Activated CD4-positive, alpha-beta T cell treated with anti-CD3 and anti-CD28 coated beads, Interleukin-2, amount 50 U/mL, for 1 hour (primary cell): ENCODE measurements at places on chromosomes 11 and 22.

GRCh38 chr11:111941963-111942362 is 4.8 kb downstream of the DIXDC1 start:
- no peak for DNase-seq

GRCh38 chr11:96335388-96335787 is 7.6 kb downstream of the MAML2 start:
- DNase-seq: no peak

DNA sequence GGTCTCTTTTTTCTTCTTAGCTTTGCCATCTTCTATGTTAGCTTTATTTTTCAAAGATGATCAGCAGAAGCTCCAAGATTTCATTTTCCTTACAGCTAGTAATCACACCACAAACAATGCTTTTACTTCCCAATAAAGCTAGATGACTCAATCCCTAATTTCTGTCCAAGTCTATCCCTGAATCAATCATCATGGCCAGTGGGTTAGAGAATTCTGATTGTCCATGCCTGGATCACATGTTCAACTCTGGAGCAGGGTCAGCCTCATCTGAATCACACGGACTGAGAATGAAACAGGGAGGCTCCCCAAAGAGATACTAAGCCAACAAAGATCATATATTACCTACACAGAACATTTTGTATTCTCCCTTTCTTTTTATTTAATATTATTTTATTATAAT is 79.6 kb downstream of the BBOX1 start:
- no peak for DNase-seq

GRCh38 chr22:46542011-46542985 is 4.9 kb upstream of the CELSR1 start:
- peak; percentile 70 for DNase-seq

GRCh38 chr11:75434051-75434450 is 1.0 kb upstream of the KLHL35 start:
- no peak for DNase-seq

DNA sequence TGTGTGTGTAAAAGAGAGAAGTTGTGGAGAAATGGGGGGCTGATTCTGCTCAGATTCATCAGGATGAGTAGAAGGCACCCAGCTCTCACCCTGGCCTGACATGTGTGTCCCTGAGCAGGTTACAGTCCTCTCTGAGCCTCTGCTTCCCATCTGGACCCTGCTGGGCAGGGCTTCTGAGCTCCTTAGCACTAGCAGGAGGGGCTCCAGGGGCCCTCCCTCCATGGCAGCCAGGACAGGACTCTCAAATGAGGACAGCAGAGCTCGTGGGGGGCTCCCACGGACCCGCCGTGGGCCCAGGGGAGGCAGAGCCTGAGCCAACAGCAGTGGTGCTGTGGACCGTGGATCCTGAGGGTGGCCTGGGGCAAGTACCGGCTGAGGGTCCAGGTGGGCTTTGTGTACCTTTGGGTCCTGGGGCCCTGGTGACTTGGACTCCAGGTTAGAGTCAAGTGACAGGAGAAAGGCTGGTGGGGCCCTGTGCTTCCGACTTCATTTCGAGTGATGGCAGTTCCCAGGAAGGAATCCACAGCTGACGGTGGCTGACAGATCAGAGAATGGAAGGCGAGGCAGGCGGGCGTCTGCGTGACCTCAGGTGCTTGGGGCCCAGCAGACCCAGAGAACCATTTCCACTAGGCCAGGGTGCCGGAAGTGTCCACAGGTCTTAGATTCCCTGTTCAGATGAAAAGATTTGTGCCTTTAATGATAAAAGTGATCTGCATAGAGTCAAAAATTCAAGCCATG is 21.9 kb downstream of the NEAT1 start:
- DNase-seq: no peak

DNA sequence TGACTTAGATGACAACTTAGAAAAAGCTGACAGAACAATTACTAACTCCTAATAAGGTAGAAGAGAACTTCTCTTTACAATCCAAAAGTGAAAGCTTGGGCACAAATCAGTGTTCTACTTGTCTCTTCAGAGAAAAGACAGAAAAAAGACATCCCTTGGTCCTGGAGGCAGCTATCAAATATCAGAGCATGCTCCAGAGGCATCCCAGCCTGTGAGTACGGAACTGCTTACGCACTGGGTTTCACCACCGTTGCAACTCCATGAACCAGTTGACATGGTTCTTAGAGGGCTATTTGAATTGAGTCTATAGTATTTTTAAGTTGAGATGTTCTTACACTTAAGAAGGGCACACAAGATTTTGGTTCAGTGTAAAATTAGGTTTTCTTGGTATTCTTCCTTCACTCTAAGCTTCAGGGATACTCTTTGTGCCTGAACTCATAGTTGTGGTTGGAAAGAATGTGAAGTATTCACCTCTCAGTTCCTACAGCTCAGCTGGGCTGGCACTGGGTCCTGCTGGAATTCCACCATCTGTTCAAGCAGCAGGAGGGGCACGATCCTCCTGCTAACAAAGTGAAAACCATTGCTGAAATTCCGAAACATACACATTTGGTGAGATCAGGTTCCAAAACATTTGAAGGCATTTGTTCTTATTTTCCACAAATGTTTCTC is 6.3 kb downstream of the AKIP1 start:
- DNase-seq: no peak

DNA sequence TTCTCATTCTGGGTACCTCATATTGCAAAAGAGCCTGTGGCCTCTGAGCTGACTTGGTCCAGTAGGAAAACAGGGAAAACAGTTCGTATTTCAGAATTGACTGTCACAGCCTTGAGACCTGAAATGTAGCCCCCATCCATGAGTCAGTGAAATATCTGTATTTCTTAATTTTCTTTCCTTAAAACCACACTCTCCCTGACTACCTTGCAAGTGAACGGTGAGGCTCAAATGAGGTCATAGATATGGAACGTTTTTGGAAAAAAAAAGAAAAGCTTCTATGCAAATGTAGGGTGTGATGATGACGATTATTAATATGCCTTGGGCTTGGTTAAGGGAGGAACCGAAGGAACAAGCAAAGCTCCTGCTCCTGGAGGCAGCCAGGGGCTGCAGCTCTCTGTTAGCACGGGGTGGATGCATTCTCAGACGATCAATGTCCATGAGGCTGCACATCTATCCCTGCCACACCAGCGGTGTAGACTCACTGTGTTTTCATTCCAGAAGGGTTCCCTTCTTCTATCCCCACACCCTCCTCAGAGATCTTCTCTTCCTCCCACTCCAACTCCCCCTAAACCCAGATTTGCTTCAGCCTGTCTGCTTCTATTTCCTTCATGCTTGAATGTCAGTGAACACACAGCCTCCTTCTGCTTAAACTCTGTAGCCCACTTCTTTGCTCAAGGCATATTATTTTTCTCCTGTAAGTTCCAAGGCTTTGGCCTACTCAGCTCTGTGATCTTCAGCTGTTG is 29.2 kb upstream of the SCN3B start:
- DNase-seq: no peak

GRCh38 chr11:85643191-85643614 is 4.6 kb upstream of the TMEM126A start:
- no peak for DNase-seq

DNA sequence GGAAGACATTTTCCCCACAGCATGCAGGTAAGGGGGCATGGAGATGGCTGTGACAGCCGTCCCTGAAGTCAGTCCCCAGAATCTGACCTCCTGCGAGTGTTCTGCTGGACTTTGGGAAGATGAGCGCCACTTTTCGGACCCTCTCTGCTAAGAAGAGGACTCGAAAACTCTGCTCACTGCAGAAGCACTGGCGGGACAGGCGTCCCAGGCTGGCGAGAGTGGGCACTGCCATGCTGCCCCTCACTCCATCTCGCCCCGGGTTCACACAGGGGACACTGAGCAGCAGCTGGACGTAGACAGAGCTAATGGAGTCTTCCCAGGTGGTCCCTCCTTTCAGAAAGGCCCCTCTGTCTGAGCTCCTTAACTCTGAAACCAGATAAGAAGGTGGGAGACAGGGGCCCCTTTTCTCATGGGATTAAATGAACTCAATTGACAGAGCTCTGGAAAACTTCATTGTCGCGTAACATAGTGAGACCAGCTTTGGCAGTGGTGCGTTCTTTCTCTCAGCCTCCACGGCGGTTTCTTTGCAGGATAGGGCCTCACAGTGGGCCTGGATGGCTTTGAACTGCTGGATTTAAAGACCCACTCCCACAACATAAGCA is 4.8 kb downstream of the ADAMTS8 start:
- DNase-seq: no peak

GRCh38 chr11:71976551-71976950 is 22.2 kb upstream of the IL18BP start:
- no peak for DNase-seq

DNA sequence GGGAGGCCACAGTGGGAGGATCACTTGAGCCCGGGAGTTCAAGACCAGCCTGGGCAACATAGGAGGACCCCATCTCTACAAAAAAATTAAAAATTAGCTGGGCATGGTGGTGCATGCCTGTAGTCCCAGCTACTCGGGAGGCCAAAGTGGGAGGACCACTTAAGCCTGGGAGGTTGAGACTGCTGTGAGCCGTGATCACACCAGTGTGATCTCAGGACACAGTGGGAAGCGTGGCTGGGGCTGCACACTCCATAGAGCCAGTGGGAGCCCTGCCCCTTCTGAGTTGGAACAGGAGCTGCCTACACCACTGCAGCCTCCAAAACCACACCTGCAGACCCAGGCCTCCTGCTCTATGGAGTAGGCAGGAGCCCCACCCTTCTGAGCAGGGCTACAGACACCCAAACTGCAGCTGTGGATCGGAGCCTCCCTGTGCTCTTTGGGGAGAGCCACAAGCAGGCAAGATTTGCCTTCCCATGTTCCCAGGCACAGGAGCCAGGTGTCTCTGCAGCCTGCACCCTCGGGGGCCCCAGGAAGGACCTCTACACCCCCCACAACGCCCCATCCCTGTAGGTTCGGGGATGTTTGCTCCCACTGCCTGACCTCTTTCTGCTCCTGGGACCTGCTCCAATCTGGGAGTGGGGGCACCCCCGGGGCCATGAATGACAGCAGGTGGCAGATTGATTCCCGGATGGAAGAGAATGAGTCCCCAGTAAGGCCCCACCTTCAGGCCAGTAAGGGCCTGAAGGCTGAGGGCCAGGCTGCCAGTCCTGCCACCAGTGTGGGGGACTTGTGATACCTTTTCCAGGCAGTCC is 245.4 kb downstream of the BUD13 start:
- DNase-seq: no peak

DNA sequence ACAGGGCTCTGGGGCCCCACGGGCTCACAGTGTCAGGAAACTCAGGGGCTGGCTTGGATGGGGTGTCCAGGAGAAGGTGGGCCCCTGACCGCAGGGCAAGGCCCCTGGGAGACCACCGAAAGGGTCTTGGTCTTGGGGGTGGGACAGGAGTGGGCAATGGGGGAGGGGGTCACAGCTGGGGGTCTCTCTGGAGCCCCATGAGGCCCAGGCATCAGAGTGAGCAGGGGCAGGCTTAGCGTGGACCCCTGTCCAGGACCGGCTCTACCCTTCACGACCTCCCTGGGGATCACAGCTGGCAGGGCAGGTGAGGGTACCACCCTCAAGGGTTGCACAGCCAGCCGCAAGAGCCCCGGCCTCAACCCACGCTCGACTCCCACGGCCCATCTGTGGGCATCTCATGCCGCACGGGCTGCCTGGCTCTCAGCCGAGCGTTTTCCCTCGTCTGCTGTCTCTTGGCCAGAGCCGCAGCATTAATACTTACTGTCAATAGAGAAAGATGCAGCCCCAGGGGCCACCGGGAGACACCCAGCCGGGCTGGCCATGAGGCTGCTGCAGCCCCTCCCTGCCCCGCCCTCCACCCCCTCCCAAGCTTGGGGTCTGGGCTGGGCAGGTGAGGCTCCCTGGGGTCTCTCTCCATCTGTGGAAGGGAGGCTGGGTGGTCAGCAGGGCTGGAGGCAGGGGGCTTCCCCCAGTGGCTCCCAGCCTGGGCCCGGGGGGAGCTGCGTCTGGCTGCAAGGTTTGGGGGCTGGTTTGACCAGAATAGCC is 662 bp downstream of the MUC5B start:
- DNase-seq: no peak

DNA sequence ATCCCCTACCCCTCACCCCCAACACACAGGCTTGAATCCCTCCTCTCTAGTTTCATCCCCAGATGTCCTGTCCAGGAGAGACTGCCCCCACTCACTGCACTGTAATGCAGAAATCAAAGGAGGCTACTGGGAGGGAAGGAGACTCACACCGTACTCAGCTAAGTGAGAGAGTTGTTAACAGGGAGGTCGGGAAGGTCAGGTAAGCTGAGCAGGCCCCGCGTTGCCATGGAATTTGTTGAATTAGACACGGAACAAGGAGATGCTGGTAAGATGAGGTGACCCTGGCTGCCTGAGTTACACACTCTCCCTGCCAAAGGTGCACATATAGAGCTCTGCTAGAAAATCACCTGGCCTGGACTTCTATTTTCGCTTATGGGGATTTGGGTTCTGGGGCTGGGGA is 197.9 kb downstream of the NXPE2 start:
- no peak for DNase-seq

- DNase-seq: no peak
These were observed 47.0 kb upstream of the ADORA2A start for GRCh38 chr22:24380220-24380904.

- DNase-seq: no peak
These were observed 186.8 kb downstream of the SOX6 start for GRCh38 chr11:16169541-16169940.

- DNase-seq: no peak
These were observed 17.6 kb downstream of the SLC22A12 start for GRCh38 chr11:64608636-64609035.

- DNase-seq: no peak
These were observed 941.3 kb downstream of the OPCML start for GRCh38 chr11:132590986-132591385.

- DNase-seq: peak; percentile 41
These were observed 15.3 kb upstream of the CDC42BPG start for GRCh38 chr11:64859542-64860414.

- no peak for DNase-seq
These were observed 247.6 kb upstream of the TBCEL start for GRCh38 chr11:120775986-120776951.

GRCh38 chr22:49855251-49855911 is 1.7 kb downstream of the ZBED4 start:
- no peak for DNase-seq

GRCh38 chr22:44279069-44279360 is 33.7 kb downstream of the SHISAL1 start:
- DNase-seq: no peak

- no peak for DNase-seq
These were observed 14.5 kb downstream of the MAML2 start for GRCh38 chr11:96328395-96329010.

GRCh38 chr11:21446939-21447590 is 745.8 kb upstream of the ANO5 start:
- no peak for DNase-seq

DNA sequence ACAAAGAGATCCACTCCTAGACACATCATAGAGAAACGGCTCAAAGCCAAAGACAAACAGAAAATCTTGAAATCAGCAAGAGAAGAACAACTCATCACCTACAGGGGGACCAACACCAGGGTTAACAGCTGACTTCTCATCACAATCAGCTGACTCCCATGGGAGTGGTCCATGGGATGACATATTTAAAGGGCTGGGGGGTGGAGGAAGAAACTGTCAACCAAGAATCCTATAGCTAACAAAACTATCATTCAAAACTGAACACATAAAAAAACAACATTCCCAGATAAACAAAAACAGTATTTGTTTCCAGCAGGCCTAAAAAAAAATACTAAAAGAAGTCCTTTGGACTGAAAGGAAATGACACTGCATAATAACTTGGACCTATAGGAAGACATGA is 86.7 kb downstream of the APOL5 start:
- no peak for DNase-seq
